ENCODE measurements at places on chromosomes 13 and 19.
A peak's percentile ranks its signal among the peaks of the same experiment; 100 is the strongest.

DNA sequence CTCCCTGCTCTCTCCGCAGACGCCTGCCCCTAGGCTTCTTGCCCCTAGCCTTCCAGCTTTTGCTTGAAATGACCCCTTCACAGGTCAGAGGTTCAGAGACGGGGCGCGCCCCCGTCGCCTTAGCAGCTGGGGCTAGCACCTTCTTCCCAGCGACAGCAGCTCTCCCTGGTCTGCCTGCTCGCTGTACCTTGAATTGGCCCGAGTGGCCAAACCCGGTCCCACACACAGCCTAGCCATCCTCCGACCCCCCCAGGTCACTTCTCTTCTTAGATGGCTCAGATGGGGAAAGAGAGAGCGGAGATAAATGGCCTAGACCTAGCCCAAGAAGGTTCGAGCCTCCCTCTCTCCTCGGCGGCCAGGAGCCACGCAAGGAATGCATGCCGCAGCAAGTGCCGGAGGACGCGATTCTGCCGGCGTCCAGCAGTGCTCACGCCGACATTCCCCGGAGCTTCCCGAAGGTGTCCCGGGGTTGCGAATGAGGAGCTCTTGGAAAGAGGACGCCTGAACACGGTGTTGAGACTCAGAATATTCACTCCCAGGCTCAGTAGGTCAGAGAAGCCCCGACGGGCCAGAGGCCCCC, 1.3 kb downstream of the CDX2 start:
- DNase-seq, result no peak

- DNase-seq, result no peak
Observed at GRCh38 chr13:72782717-72783116, 784 bp downstream of the PIBF1 start.

GRCh38 chr19:36032251-36033104, at the start of gene CLIP3:
Gene CLIP3 (minus strand): TSS chr19:36032873. CDS start chr19:36032357, 516 bp downstream.
- peak; percentile 69 for DNase-seq

- DNase-seq, result no peak
Observed at GRCh38 chr13:92804346-92804745, 422.3 kb upstream of the GPC6 start.

GRCh38 chr19:44777715-44778347, at the start of gene CBLC:
Gene CBLC (plus strand): TSS chr19:44777890. CDS start chr19:44777932, 42 bp downstream.
- peak; percentile 63 for DNase-seq

DNA sequence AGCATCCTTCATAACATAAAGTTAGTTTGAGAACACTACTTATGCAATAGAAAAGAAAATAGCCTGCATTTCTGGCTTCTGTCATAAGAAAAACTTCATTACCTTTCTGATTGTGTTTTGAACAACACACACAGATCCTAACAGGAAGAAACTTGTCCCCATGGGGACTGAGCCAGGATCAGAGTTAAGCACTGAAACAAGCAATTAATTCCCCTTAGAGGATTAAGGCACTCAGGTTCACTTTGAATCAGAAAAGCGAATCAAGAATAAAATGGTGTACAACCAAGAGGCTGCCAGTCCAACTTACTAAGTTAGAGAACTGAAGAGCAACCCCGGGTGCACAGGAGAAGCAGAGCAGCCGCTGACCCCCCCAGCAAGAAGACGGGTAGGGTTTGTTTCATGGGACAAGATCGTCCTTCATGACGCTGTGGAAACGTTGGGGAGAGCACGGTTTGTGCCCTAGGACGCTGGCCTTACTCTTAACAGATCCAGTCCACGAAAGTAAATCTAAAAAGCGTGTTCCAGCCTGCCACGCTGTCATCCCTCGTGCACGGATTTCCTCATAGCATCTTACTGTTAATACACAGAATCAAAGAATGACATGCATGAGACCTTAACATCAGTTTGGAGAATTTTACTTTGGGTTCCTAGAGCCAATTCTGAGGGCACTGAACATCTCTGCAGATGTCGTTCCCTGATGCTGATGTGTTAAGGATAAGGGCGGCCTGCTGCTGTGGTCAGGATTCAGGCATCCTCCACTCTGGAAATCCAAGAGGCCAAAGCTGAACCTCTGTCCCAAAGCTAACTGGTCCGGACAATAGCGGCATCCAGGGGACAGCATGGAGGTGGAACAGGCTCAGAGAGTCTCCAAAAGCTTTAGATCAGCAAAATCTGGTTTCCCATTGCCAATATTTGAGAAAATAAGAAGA, 46.4 kb downstream of the GGACT start:
- DNase-seq, result no peak

DNA sequence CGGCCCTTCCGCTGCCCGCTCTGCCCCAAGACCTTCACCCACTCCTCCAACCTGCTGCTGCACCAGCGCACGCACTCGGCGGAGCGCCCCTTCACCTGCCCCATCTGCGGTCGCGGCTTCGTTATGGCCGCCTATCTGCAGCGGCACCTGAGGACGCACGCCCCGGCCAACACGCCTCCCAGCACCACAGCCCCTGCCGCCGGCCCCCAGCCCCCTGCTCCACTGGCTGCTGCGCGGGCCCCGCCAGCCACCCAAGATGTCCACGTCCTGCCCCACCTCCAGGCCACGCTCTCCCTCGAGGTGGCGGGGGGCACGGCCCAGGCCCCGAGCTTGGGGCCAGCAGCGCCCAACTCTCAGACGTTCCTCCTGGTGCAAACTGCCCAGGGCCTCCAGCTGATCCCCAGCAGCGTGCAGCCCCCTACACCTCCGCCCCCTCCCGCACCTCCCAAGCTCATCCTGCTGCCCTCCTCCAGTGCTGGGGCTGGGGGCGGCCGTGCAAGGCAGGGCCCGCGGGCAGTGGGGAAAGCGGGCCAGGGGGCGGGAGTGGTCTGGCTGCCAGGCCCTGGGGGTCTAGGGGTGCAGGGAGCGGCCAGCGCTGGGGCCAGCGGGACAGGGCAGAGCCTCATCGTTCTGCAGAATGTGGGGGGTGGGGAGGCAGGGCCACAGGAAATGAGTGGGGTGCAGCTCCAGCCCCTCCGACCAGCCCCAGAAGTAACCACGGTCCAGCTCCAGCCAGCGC, 1.9 kb upstream of the NAT14 start:
- DNase-seq, result no peak

DNA sequence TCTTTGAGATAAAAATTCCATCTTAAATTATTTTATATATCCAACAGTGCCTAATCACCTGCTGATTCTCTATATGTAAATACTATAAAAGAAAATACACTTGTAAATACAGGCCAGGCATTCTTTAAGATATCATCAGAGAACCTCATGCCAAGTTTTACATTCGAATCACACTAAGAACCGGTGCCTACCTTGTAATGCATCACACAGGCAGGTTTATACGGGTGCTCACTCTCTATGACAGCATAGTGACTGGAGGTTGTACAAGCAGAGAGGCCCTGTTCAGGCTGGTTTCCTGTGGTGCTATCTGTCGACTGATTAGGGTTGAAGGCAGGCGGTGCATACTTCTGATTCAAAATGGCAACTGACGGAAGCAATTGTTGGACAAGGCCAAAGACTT, 141.3 kb upstream of the FBXL3 start:
- no peak for DNase-seq

GRCh38 chr19:46144756-46145155, 3.3 kb upstream of the IGFL2 start:
- DNase-seq, result no peak

- no peak for DNase-seq
Observed at GRCh38 chr13:44373601-44374347, at the start of gene SERP2. Gene SERP2 (plus strand): TSS chr13:44373824. CDS start chr13:44374026, 202 bp downstream.

- DNase-seq, result no peak
Observed at GRCh38 chr13:96553796-96554195, 440.5 kb downstream of the OXGR1 start.

- DNase-seq, result no peak
Observed at GRCh38 chr19:4979211-4979807, 10.4 kb downstream of the KDM4B start.

GRCh38 chr19:32403291-32403995, 2.1 kb upstream of the DPY19L3 start:
- DNase-seq, result no peak

GRCh38 chr13:26382835-26383234, 128.9 kb downstream of the CDK8 start:
- no peak for DNase-seq

DNA sequence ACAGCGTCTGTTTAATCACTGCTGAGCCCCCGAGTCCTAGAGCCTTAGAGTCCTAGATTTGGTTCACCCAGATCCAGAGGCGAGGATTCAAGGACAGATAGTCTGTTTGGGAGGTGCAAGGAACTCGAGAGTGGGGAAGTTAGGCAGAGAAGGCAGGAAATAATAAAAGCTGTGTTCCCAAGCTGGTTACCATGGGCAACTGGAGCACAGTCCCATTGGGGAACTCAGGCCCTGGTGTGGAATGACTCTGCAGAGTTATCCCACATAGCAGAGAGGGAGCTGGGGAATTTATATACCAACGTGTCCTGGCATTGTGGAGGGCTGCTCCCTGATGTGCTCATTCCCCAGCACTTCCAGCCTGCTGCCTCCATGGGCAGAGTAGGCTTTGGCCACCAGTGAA, 9.7 kb downstream of the IGSF23 start:
- DNase-seq, result no peak

DNA sequence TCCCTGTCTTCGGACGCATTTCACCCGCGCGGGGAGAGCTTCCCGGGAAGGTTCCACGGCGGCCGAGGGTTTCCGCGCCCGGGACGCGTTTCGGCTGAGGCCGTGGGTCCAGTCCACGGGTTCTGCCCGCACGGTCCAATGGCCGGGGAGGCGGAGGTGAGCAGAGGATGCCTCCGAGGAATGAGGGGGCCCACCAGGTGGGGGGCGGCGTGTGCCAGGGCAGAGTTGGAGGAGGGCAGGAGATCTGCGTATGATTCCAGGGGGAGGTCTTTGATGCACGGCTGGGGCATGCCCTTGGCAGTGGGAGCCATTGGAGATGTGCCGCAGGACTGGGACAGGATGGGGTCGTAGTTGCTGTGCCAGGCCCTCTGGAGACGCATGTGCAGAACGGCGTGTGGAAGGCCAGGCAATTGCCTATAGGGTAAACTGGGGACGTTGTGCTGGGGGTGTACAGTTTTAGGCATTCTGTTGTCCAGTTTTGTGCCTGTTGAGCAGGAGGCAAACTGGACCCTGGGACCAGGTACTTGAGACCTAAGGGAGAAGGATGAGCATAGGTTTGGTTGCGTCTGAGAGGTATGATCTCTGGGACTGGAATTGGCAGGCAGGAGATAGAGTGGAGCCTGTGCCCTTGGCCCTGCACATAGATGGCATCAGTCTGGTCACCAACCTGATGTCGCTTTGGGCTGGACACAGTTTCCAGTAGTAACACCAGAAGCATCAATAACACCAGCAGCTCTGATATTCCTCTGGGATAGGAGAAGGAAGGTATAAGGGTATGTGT, 751 bp downstream of the ZNF584 start:
- no peak for DNase-seq

DNA sequence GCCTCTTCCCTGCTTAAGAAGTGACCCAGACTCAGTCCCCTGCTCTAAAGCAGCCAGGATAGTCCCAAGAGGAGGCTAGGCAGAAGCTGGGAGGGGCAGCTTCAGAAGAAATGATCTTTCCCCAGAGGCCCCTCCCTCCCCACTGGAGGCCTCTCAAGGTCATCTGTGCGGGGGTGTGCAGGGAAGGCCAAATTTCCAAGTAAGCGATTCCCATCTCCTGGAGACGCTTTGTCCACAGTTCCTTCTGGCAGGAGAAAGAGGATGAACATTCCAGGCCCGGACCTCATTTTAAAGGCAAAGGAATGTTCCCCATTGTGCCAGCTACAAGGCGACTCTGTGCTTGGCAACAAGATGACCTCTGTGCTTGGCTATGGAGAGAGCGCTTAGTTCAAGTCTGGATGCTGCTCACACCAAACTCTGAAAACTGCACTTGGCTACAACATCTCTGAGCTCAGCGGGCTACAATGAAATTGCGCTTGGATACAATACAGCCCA, 23.5 kb downstream of the COL5A3 start:
- no peak for DNase-seq

GRCh38 chr19:49145573-49146407, 9.4 kb downstream of the HRC start:
- DNase-seq, result peak; percentile 77

GRCh38 chr19:28424077-28424476, 788.9 kb downstream of the UQCRFS1 start:
- DNase-seq, result no peak

DNA sequence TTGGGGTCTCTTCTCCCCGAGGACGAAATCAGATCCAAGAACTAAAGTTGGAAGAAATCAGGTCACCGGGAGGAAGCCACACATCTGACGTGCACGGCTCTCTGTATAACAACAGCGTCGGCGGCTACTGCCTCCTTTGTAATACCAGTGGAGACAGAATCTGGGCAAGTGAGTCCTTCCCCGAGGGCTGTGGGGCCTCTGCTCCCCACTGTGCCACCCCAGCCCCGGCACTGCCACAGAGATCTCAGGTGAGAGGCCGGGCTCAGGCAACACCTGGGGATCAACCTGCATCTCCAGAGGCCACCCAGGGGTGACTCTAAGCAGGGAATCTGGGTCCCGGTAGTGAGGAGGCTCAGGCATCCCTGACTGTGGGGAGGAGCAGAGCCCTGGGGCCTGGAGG, 33.7 kb upstream of the C13orf46 start:
- DNase-seq, result no peak

GRCh38 chr13:50587645-50588373, 255.7 kb downstream of the DLEU7 start:
- no peak for DNase-seq

DNA sequence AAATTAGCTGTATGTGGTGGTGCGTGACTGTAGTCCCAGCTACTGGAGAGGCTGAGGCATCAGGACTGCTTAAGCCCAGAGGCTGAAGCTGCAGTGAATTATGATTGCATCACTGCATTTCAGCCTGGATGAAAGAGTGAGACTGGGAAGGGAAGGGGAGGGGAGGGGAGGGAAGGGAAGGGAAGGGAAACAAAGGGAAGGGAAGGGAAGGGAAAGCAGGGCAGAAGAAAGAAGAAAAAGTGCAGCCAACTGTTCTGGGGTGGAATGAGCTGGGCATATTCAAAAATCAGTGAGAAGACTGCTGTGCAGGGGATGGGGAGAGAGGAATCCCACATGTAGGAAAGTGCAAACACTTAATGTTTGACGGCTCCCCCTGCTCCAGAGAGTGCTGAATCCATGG, 905.5 kb downstream of the UQCRFS1 start:
- DNase-seq, result no peak

DNA sequence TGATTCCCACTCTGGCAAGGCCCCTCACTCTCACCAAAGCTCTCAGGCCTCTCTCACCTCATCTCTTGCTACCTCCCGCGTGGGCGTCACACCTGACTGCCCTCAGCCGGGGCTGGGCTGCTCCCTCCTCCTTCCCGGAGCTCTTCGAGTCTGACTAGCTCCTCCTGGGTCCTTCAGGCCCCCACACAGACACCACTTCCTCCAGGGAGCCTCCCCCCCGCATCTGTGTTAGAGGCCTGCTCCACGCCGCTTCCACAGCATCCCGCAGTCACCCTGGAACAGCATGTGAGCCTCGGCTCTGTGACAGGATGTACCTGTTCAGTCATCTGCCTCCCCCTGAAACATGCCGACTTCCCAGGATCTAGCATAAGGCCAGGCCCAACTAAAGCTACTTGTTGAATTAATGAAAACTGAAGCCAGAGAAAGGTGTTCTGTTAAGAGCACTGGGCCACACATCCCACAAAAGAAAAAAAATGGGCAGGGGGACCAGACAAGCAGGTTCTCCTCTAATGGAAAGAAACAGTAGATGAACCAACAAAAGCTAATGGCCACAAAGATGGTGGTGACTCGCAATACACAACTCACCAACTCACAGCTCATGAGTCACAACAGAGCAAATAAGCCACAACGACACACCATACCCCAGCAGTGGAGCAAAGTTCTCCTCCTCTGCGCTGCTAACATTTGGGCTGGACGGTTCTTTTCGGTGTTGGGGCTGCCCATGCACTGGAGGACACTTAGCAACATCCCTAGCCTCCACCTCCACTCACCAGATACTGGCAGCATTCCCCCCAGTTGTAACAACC, 3.0 kb downstream of the PPP6R1 start:
- no peak for DNase-seq

- no peak for DNase-seq
Observed at GRCh38 chr13:94123557-94123956, 355.9 kb downstream of the DCT start.
